Esophagus squamous epithelium (tissue), 5 donors: ENCODE measurements at places on chromosomes 12 and 14. TPM values are rescaled to one million over a fixed set of nuclear protein-coding genes. Genes with fewer than 3 reads are reported as not detected.

GRIN2B gene
- not detected for total RNA-seq

MYF6 gene
- not detected for total RNA-seq

ARMH4 gene
- total RNA-seq: 1.9 TPM

ASB2 gene
- total RNA-seq: 8.8 TPM

CLEC4D gene
- not detected for total RNA-seq

CLEC2D gene
- 11.8 TPM for total RNA-seq

ESR2 gene
- total RNA-seq: 0.31 TPM

PIP4K2C gene
- 41.7 TPM for total RNA-seq

DIO2 gene
- 132 TPM for total RNA-seq

P2RX2 gene
- total RNA-seq: not detected

ACOT4 gene
- 1.3 TPM for total RNA-seq
